B cell (primary cell): ENCODE measurements at places on chromosomes 11 and 22. TPM values are rescaled to one million over a fixed set of nuclear protein-coding genes. Genes with fewer than 3 reads are reported as not detected.

DNA sequence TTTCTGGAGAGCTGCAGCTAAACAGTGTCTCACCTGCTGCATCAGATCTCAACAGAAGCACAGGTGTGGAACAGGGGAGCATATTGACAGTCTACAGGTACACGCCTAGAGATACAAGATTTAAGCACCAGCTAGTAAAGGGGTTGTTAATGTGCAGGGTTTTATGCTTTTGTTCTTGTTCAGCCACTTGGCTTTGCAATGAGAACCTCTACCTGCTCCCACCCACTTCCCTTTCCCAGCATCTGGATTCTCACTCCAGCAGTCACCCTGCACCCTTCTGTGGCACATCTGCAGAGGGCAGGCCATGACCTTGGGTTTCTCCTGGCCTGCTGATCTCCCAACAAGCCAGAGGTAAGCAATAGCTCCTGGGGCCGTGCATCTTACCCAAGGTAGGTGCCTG is 446.6 kb downstream of the BUD13 start:
- DNase-seq, result no peak
- no peaks in the 10 kb centered on the region for H3K4me1 ChIP-seq
- no peaks in the 10 kb centered on the region for H3K36me3 ChIP-seq
- H3K27me3 ChIP-seq, result no peaks in the 10 kb centered on the region

GRCh38 chr11:13189561-13190426 is 87.8 kb upstream of the BMAL1 start:
- H3K36me3 ChIP-seq, result no peaks in the 10 kb centered on the region
- H3K4me3 ChIP-seq, result no peak overlapping the region
- H3K27ac ChIP-seq, result no peak overlapping the region
- peaks cover 8% of the 10 kb centered on the region for H3K27me3 ChIP-seq
- DNase-seq, result no peak

GRCh38 chr22:35547987-35548721 is 7.5 kb downstream of the RASD2 start:
- H3K4me3 ChIP-seq, result no peak overlapping the region
- no peaks in the 10 kb centered on the region for H3K36me3 ChIP-seq
- H3K4me1 ChIP-seq, result peaks cover 4% of the 10 kb centered on the region
- peaks cover 4% of the 10 kb centered on the region for H3K27me3 ChIP-seq
- H3K27ac ChIP-seq, result no peak overlapping the region

Gene GDPD4
- total RNA-seq, result not detected in 2 replicates

DNA sequence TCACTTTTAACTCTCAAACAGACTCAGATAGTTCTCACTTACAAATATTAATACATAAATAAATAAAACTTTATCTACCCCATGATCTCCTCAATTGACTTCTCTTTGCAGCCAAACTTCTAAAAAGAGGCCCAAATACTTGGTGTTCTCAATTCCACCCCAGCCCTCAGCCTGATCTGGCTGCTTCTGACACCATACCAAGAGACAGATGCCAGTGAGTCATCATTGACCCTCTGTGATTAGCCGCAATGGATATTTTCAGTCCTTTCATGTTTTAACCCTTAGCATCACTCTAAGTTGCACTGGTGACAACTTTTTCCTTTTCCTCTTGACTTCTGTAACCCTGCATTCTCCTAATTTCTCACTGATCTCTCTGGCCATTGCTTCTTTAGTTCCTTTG is 184.1 kb upstream of the ARHGAP20 start:
- H3K4me1 ChIP-seq, result no peaks in the 10 kb centered on the region
- no peak overlapping the region for H3K27ac ChIP-seq
- no peaks in the 10 kb centered on the region for H3K36me3 ChIP-seq
- H3K27me3 ChIP-seq, result peaks cover 5% of the 10 kb centered on the region
- no peak overlapping the region for H3K4me3 ChIP-seq

GRCh38 chr11:77020734-77021133 is 13.5 kb upstream of the B3GNT6 start:
- no peak overlapping the region for H3K4me3 ChIP-seq
- H3K36me3 ChIP-seq, result peaks cover 3% of the 10 kb centered on the region
- no peak for DNase-seq
- no peaks in the 10 kb centered on the region for H3K27me3 ChIP-seq
- no peak overlapping the region for H3K27ac ChIP-seq

Gene TBX10
- total RNA-seq, result not detected in 2 replicates

GRCh38 chr22:20109411-20110358 is 6.2 kb upstream of the RANBP1 start:
- DNase-seq, result no peak
- no peak overlapping the region for H3K4me3 ChIP-seq
- no peak overlapping the region for H3K27ac ChIP-seq
- H3K4me1 ChIP-seq, result no peaks in the 10 kb centered on the region
- no peaks in the 10 kb centered on the region for H3K27me3 ChIP-seq
- peaks cover 61% of the 10 kb centered on the region for H3K36me3 ChIP-seq

Gene EIF4G2
- 530 and 592 TPM in 2 replicates for total RNA-seq

GRCh38 chr11:95542868-95543551 is 246.6 kb downstream of the FAM76B start:
- no peak overlapping the region for H3K4me3 ChIP-seq
- no peak overlapping the region for H3K27ac ChIP-seq
- no peaks in the 10 kb centered on the region for H3K27me3 ChIP-seq
- H3K4me1 ChIP-seq, result no peaks in the 10 kb centered on the region
- no peak for DNase-seq

- H3K4me3 ChIP-seq, result no peak overlapping the region
- no peaks in the 10 kb centered on the region for H3K36me3 ChIP-seq
- no peaks in the 10 kb centered on the region for H3K27me3 ChIP-seq
- DNase-seq, result no peak
These were observed 307.2 kb downstream of the CADM1 start for GRCh38 chr11:115197031-115197430.

- no peak overlapping the region for H3K27ac ChIP-seq
- DNase-seq, result no peak
- no peak overlapping the region for H3K4me3 ChIP-seq
- no peaks in the 10 kb centered on the region for H3K27me3 ChIP-seq
- no peaks in the 10 kb centered on the region for H3K4me1 ChIP-seq
- no peaks in the 10 kb centered on the region for H3K36me3 ChIP-seq
These were observed 34.4 kb downstream of the ME3 start for GRCh38 chr11:86637988-86638387.

GRCh38 chr11:65571940-65572339 is 398 bp upstream of the FAM89B start:
- H3K27ac ChIP-seq, result peak overlapping the region; percentile 96
- H3K4me1 ChIP-seq, result peaks cover 71% of the 10 kb centered on the region
- peak overlapping the region; percentile 27 for H3K4me3 ChIP-seq
- no peaks in the 10 kb centered on the region for H3K36me3 ChIP-seq

- no peaks in the 10 kb centered on the region for H3K36me3 ChIP-seq
- H3K27me3 ChIP-seq, result no peaks in the 10 kb centered on the region
- H3K27ac ChIP-seq, result no peak overlapping the region
- DNase-seq, result no peak
These were observed 50.8 kb downstream of the SCN3B start for GRCh38 chr11:123603666-123604065.

- H3K4me3 ChIP-seq, result no peak overlapping the region
- no peaks in the 10 kb centered on the region for H3K4me1 ChIP-seq
- peaks cover 57% of the 10 kb centered on the region for H3K36me3 ChIP-seq
- H3K27ac ChIP-seq, result no peak overlapping the region
- no peak for DNase-seq
- H3K27me3 ChIP-seq, result no peaks in the 10 kb centered on the region
These were observed 17.2 kb downstream of the DLAT start for GRCh38 chr11:112042161-112042960.

Gene GAB4
- total RNA-seq, result 0.39 TPM in 1 of 2 replicates, not detected in the other

GRCh38 chr22:39234867-39235687 is 9.7 kb downstream of the PDGFB start:
- peaks cover 41% of the 10 kb centered on the region for H3K4me1 ChIP-seq
- H3K4me3 ChIP-seq, result peak overlapping the region; percentile 7
- H3K27me3 ChIP-seq, result peaks cover 65% of the 10 kb centered on the region
- H3K27ac ChIP-seq, result no peak overlapping the region

DNA sequence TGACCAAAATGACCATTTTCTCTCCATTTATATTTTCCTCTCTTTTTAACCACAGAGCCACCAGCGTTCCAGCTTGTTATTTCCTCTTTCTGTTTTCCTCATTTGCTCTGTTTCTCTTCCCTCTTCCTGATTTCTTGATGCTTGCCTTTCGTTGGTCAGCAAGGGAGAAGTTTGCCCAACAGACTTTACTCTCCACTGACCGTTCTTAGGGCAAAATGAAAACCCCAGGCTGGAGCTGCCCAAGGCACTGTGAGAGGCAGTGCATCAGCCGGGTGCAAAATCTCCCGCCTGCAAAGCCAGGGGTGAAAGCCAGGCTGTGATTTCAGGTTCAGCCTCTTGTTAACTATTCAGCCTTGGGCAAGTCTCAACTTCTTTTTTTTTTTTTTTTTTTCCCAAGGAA is 26.1 kb upstream of the APLP2 start:
- no peak overlapping the region for H3K27ac ChIP-seq
- DNase-seq, result no peak
- H3K36me3 ChIP-seq, result no peaks in the 10 kb centered on the region
- peaks cover 4% of the 10 kb centered on the region for H3K4me1 ChIP-seq
- no peaks in the 10 kb centered on the region for H3K27me3 ChIP-seq

DNA sequence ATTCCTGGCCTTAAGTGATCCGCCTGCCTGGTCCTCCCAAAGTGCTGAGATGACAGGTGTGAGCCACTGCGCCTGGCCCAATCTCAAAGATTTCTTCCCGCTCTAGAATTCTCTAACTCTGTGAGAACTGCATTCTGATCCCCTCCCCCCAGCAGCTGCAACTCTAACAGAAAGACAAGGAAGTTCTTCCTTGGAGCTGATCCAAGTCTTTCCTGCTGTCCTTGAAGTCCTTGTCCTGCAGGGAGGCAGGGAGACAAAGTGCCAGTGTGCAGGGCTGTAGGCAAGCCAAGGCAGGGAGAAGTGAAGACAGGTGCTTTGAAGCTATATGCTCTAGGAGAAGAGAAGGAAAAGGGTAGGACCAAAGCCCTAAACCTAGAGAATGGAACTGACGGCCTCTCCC is 9.5 kb upstream of the GGA1 start:
- H3K27ac ChIP-seq, result no peak overlapping the region
- H3K4me3 ChIP-seq, result no peak overlapping the region
- DNase-seq, result no peak
- H3K4me1 ChIP-seq, result no peaks in the 10 kb centered on the region
- no peaks in the 10 kb centered on the region for H3K36me3 ChIP-seq

- H3K4me3 ChIP-seq, result peak overlapping the region; percentile 65
- H3K27me3 ChIP-seq, result no peaks in the 10 kb centered on the region
- peaks cover 3% of the 10 kb centered on the region for H3K4me1 ChIP-seq
- H3K27ac ChIP-seq, result peak overlapping the region; percentile 96
- peak; percentile 92 for DNase-seq
These were observed 6.7 kb upstream of the BRSK2 start for GRCh38 chr11:1382831-1383607.

Gene B3GAT3
- total RNA-seq, result 63.1 and 66.6 TPM in 2 replicates

DNA sequence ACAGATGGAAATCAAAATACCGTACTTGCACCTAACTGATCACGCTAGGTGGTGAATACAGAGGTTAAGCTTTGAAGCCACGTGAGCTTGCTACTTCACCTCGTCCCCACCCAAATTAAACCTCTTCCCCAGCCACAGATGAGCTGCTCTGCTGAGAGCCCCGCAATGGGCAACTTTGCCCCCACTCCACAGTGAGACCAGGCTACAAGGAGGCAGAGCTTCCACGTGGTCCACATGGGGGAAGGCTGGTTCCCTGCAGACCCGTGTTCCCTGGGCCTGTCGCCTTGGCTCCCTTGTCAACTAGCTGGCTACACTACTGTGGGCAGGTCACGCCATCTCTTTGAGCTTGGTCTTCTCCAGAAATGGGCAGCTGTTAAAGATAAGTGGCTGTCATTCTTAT is 10.9 kb downstream of the CD5 start:
- no peak overlapping the region for H3K27ac ChIP-seq
- no peak overlapping the region for H3K4me3 ChIP-seq
- peaks cover 7% of the 10 kb centered on the region for H3K4me1 ChIP-seq
- no peaks in the 10 kb centered on the region for H3K36me3 ChIP-seq

DNA sequence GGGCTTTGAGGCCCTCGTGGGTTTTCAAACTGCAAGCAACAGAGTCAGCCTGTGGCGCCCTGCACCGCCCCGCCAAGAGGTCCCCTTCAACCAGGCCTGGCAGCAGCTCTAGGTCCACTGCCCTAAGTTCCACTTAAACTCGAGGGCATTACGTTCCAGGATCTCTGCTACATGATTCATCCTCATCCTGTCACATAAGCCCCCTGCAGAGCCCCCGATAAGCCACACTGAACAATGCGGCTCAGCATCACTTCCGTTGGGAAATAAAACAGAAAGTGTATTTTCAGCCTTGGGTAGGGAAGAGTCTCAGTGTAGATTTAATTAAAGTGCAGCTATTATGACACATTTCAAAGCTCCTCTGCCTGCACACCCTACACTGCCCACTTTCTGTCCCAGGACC is 24.6 kb downstream of the SULT4A1 start:
- no peak overlapping the region for H3K27ac ChIP-seq
- H3K27me3 ChIP-seq, result no peaks in the 10 kb centered on the region
- H3K4me3 ChIP-seq, result no peak overlapping the region
- no peak for DNase-seq

Gene CABP4
- 5.2 and 7.5 TPM in 2 replicates for total RNA-seq

Gene GGTLC2
- not detected in 2 replicates for total RNA-seq

Gene KCTD14
- total RNA-seq, result 0.24 TPM in 1 of 2 replicates, not detected in the other

GRCh38 chr11:61793083-61793828 is 545 bp downstream of the FEN1 start:
- peaks cover 23% of the 10 kb centered on the region for H3K4me1 ChIP-seq
- no peaks in the 10 kb centered on the region for H3K27me3 ChIP-seq

Gene OR5M11
- total RNA-seq, result not detected in 2 replicates

Gene CARD18
- not detected in 2 replicates for total RNA-seq

- H3K4me3 ChIP-seq, result no peak overlapping the region
- no peaks in the 10 kb centered on the region for H3K36me3 ChIP-seq
- DNase-seq, result no peak
- no peaks in the 10 kb centered on the region for H3K27me3 ChIP-seq
- no peak overlapping the region for H3K27ac ChIP-seq
These were observed 250.2 kb downstream of the AASDHPPT start for GRCh38 chr11:106327637-106328036.

DNA sequence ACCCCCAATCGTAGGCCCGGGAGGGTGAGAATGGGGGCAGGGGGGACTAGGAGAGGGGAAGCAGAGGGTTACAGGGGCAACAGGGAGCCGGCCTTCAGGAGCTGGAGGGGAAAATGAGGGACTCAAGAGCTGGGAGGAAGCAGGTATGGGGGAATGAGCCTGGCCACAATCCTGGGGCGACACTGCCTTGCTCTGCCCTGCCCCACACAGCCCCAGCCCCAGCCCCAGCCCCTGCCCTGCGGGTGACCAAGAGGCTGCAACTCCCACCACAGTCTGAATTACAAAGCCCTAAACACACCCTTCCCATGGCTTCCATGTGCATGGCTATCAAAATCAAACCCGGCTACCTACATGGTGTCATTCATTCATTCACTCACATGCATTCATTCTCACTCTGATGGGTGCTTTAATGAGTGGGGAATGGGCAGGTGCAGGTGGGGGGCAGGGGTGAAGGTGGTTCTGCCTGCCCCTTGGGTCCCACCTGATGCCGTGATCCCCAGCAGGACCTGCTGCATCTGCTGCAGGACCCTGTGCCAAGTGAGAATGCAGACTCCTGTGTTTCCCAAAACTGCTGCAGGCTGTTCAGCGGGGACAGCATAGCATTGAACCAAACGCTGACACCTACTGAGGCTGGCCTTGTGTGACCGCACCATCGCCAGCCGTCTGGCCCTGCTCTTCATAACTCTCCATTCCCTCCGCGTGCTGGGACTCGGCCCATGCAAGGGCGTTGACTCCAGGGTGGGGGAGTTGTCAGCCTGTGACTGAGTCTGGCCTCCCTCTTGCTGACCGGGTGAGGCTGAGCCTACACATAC is 9.5 kb upstream of the LINC01488 start:
- DNase-seq, result no peak
- H3K27ac ChIP-seq, result no peak overlapping the region
- H3K4me3 ChIP-seq, result no peak overlapping the region
- no peaks in the 10 kb centered on the region for H3K36me3 ChIP-seq

Gene SEPTIN3
- 0.29 and 0.39 TPM in 2 replicates for total RNA-seq

Gene RFPL2
- not detected in 2 replicates for total RNA-seq

GRCh38 chr22:50435291-50436014 is 39.4 kb downstream of the SBF1 start:
- no peak overlapping the region for H3K27ac ChIP-seq
- H3K27me3 ChIP-seq, result no peaks in the 10 kb centered on the region
- no peaks in the 10 kb centered on the region for H3K4me1 ChIP-seq
- H3K36me3 ChIP-seq, result no peaks in the 10 kb centered on the region
